ENCODE measurements at places on chromosomes 16 and 17.

DNA sequence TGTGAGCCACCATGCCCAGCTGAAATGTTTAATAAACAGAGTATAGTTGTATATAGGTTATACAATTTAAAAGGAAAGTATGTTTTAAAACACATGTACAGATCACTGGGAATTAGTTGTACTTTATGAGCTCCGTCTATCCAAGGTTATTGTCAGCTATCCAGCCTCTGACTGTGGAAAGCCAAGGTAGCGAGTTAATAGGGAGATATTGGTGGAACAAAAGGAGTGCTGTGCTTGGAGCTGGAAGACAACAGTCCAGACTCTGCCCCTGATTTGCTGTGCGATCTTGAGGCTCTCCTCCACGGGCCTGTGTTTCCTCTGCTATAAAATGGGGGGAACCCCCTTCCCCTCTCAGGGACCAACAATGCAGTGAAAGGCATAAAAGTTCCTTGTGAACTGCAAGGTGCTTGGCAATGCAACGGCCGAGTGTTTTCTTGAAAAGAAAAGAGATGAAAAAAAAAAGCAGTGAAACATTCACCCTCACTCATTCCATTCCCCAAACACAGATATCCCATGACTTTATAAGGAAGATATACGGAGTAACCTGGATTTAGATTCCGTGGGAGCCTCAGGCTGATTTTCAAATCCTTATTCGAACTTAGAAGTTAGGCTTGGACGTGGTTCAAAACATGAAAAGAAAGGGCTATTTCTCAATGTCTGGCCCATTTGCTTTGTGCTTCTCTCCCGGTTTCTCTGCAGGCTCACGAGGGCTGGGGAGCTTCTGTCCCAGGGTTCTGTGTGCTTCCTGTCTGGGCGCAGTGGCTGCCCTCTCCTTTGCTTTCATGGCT is 34.1 kb downstream of the CUEDC1 start:
- DNase-seq = no peak

- DNase-seq = no peak
Observed at GRCh38 chr17:21463204-21463661, 87.1 kb downstream of the KCNJ12 start.

DNA sequence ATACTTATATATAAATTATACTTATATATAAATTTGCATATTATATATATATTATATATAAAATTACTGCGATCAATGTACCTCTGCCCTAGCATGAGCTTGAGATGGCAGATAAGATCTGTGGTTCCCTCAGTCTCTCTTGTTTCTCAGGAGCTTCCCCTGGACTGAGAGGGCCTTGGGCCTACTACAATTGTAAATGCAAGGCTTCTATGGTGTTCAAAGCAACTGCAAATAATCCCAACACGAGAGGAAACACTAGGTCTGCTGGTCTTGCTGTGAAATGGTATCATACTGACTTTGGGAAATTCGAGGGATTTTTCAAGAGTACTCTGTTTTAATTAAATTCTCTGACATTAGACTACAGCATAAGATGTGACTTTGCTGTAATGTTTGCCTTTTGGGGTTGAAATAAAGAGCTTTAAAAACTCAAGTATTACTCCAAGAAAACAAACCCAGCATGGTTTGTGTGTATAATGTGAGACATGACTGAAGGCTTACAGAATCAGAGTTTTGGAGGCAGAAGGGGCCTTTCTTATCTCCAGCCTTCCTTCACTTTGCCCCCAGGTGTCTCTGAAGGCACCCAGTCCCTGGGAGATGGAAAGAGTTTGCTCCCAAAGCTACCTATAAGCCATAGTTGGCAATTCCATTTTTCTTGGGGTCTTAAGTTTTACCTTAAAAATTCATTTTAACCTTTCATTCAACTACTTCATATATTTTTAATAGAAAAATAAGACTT is 24.2 kb downstream of the ACSM1 start:
- no peak for DNase-seq

GRCh38 chr16:12425134-12425941 is 378.3 kb downstream of the CPPED1 start:
- DNase-seq = no peak

DNA sequence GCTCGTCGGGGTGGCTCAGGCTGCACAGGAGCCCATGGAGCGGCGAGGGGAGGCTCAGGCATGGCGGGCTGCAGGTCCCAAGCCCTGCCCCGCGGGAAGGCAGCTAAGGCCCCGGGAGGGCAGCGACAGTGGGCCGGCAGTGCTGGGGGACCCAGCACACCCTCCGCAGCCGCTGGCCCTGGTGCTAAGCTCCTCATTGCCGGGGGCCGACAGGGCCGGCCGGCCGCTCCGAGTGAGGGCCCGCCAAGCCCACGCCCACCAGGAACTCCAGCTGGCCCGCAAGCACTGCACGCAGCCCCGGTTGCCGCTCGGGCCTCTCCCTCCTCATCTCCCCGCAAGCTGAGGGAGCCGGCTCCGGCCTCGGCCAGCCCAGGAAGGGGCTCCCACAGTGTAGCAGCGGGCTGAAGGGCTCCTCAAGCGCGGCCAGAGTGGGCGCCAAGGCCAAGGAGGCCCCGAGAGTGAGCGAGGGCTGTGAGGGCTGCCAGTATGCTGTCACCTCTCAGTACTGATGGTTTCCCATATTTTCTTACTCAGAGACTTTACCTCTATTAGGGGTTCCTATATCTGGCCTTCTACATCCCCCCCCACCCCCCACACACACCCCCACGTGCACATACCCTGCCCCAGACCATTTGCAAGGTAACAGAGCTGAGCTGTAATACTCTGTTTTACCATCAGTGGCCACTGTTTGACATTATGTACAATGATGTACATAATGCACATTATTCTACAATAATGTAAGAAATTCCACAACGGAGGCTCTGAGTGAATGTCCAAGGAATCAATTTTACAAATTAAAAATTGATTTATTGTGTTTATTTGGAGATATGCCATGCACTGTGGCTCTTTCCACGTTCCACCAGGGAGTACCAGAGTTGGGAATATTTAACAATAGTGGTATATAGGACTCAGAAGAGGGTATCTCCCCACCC is 3.7 kb upstream of the VAT1L start:
- no peak for DNase-seq

GRCh38 chr16:82700541-82701235 is 73.9 kb downstream of the CDH13 start:
- no peak for DNase-seq

GRCh38 chr17:7323731-7324437 is 5.3 kb downstream of the NEURL4 start:
- DNase-seq = no peak

DNA sequence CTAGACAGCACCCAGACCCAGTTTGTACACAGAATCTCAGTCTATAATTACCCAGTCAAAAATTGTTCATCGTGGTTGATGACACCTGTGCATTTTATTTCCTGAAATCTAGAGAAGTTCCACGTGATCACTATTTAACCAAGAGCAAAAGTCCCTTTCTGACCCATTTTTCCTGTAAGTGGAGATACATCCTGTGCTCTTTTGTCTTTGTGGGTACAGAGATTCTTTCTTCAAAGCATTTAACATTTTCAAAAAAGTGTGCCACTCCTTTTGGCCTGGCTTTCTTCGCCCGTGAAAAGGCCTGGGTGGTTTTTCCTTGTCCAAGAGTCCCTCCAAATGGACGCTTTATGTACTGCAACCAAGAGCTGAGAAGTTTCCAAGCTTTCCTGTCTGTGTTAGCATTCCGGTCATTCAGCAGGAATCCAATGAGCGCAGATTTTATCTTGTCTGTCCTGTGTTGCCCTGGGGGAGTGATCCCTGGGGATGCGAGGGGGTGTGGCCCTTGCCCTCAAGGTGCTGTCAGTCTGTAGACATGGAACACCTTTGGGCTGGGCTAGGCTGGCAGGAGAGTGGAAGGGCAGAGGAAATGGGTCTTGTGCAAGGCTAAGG is 161.1 kb upstream of the CACNG5 start:
- DNase-seq = peak; percentile 51

GRCh38 chr17:65227637-65228036 is 90.5 kb downstream of the RGS9 start:
- no peak for DNase-seq

DNA sequence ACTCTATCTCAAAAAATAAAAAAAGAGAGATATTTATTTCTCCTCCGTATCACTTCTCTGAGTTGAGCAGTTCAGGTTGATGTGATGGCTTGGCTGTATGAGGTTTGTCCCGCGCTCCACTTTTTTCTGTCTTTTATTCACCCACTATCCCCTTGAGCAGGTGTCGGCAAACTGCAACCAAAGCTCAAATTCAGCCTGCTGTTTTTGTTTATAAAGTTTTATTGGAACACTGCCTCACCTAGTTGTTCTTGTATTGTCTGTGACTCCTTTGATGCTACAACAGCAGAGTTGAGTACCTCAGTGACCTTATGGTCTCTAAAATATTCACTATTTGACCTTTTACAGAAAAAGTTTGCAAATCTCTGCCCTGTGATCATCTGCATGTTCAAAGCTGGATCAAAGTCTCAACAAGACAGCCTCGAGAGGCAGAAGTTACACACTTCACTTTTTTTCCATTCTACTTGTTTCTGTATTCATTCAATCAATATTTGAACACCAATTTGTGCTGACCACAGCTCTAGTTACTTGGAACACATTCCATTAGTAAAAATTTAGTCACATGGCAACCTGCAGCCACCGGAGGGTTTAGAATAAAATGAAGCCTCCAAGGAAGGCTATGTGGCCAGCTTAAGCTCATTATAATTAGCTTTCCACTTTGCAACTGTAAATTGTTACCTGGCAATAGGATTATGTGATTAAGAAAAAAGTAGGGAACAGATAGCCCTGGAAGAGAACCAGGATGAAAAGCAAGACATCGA is 945.8 kb downstream of the KCNJ2 start:
- DNase-seq = no peak

DNA sequence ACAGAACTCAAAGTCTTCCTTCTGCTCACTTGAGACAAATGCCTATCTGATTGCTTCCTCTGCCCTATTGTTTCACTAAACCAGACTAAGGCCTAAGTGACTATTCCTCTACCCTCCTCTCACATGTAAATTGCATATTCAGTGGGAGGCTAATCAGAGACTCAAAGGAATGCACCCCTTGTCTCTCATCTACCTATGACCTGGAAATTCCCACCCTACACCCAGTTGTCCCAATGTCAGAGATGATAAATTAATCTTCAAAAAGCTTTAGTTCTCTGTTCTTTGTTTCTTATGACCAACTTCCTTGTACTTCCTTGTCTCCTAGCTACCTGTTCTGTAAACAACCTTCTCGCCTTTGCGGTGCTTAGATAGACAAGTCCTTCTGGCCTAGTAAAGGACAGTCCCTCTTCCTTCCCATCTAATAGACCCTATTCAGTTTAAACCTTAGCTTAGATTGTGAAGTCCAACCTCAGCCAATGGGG is 76.0 kb downstream of the EMP2 start:
- no peak for DNase-seq

DNA sequence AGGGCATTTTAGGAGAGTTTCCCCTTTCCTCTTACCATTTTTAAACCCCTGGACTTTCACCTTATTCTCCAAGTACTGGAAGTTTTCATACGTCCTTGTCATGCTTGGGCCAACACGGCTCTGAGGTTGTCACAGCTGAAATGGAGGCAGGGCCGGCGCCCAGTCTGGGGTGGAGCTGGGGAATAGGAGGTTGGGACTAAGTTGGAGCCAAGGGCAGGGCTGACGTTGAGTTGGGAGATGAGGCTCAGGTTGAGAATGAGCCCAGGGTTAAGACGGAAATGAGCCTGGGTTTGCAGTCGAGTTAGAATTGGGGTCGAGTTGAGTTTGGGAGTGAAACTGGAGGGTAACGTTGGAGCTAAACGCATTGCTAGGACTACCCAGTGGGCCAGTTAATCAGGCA is 1.3 kb downstream of the CLEC10A start:
- DNase-seq = no peak

- DNase-seq = no peak
Observed at GRCh38 chr17:66775881-66776400, 59.0 kb upstream of the CACNG5 start.

GRCh38 chr17:1304962-1305563 is 25.6 kb downstream of the TRARG1 start:
- DNase-seq = no peak

DNA sequence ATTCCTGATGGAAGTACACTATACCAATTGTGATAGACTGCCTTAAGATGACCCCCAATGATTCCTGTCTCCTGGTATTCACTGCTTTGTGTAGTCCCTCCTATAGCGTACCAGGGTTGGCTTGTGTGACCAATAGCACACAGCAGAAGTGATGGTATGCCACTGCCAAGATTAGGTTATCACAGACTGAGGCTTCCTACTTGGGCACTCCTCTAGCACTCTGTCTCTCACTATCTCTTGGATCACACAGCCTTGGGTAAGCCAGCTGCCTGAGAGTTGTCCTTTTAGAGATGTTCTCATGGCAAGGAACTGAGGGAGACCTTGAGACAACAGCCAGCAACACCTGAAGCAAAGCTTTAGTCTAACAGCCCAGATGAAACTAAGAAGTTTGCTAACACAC is 12.7 kb upstream of the AMFR start:
- DNase-seq = no peak

DNA sequence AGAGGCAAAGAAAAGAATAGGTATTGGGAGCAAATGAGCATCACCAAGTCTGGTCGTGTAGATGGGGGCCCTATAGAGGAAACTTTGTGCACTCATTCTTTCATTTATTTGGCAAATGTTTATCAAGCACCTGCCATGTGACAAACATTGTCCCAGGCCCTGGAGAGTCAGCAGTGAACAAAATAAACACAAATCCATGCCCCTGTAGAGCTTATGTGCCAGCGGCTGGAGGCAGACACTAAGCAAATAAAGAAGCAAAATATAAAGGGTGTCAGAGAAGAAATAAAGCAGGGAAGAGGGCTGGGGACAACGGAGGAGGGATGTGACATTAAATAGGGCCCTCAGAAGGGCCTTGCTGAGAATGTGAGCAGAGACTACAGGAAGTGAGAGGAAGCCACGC is 45.5 kb downstream of the KATNIP start:
- DNase-seq = no peak

DNA sequence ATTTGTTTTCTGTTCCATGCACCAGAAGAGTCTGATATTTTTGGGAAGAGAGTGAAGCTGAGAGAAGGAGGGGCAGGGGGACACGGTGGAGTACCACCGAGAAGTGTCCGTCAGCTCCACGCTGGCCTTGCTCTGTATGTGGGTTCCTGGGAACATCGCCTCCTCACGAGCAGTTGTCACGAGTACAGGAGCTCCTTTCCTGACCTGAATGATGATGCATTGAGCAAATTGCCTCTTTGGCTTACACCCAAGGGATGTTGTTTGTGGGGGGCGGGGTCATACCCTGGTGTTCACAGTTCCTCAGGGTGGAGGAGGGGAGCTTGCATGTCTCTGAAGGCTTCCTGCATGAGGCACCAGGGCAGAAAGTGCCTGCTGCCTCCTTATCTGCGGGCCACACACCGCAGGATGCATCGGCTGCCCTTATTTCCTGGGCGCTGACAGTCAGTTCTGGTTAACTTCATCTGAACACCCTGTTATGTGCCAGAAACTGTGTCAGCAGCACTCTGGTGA is 36.2 kb downstream of the RGS9 start:
- no peak for DNase-seq
